ENCODE measurements at places on chromosomes 4 and X.

DNA sequence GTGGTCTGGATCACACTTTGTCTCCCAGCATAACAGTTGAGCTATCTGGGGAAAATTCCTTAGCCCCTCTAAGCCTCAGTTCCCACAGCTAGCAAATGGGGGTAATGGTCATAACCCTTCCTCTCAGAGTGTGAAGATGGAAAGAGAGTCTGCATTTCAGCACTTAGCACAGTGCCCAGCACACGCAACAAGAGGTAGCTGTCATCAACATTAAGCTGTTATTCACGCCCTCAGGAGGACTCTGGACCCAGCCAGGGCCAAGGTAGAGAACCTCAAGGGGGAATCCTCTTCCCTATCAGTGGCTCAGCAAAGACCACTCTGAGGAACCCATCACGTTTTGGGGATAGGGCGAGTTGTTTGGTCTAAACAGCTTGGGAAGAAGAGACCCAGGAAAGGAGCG lies 258.6 kb downstream of the FBXW7 start:
- H3K4me3 ChIP-seq, result no peak overlapping the region

DNA sequence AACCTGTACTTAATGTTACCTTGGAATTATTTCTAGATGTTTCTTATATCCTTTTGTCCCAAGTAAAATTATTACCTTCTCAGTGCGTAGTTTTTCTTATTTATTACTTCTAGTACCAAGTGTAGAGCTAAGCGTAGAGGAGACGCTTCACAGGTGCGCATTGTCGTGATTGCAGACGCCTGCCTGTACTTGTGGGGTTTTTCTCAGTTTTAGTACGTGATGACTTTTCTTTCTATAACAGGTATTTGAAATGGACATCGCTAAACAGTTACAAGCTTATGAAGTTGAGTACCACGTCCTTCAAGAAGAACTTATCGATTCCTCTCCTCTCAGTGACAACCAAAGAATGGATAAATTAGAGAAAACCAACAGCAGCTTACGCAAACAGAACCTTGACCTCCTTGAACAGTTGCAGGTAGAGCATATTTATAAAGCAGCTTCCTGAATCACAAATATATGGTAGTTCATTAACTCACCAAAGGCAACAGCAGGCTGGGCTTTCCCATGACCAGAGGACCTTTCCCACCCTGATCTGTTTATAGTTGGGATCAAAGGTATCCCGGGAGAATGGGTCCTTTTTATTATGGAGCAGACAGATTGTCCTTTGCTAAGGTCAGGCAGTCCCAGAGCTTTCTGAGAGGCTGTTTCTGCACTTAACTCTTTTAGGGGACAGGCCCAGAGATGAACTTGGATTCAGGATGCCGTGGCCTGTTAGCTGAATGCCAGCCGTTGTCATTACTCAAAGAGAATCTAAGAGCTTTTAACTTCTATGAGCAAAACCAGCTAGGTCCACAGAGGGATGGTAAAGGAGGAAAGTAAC lies 172.9 kb downstream of the PTTG2 start:
- peaks cover 55% of the 10 kb centered on the region for H3K36me3 ChIP-seq
- no peak overlapping the region for H3K27ac ChIP-seq
- no peak for DNase-seq
- H3K4me1 ChIP-seq, result peaks cover 61% of the 10 kb centered on the region

- DNase-seq, result no peak
- H3K4me3 ChIP-seq, result no peak overlapping the region
- H3K27me3 ChIP-seq, result no peaks in the 10 kb centered on the region
- H3K27ac ChIP-seq, result no peak overlapping the region
- peaks cover 26% of the 10 kb centered on the region for H3K4me1 ChIP-seq
These were observed 153.0 kb upstream of the TENM3 start for GRCh38 chr4:182090186-182090585.

DNA sequence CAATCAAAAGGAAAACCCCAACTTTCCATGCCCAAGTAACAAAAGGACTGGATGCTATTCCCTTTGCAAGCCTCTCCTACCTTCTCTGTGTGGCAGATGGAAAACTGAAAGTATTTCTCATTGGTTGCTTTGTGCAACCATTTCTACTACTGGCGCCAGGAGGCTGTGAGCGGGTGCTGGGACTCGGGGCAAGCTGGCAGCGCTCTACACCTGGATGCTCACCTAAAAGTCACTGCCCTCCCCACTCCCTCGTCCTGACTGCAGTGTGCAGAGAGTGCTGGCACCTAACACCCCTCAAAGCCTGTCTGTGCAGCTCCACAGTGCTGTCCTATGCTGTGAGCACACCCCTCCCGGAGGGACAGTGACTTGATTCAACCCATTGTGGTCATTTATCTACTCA lies 54.2 kb upstream of the STS start:
- H3K27ac ChIP-seq, result no peak overlapping the region
- H3K4me1 ChIP-seq, result peaks cover 9% of the 10 kb centered on the region

GRCh38 chrX:131677655-131678628 lies 134.1 kb downstream of the OR13H1 start:
- H3K36me3 ChIP-seq, result no peaks in the 10 kb centered on the region
- H3K4me3 ChIP-seq, result no peak overlapping the region
- no peak for DNase-seq
- no peak overlapping the region for H3K27ac ChIP-seq
- no peaks in the 10 kb centered on the region for H3K27me3 ChIP-seq
- H3K4me1 ChIP-seq, result peaks cover 13% of the 10 kb centered on the region

- H3K27me3 ChIP-seq, result peaks cover 7% of the 10 kb centered on the region
- H3K4me1 ChIP-seq, result peaks cover 29% of the 10 kb centered on the region
- DNase-seq, result no peak
- no peak overlapping the region for H3K27ac ChIP-seq
- peaks cover 22% of the 10 kb centered on the region for H3K36me3 ChIP-seq
These were observed 20.8 kb downstream of the SH3BP2 start for GRCh38 chr4:2813446-2814405.

DNA sequence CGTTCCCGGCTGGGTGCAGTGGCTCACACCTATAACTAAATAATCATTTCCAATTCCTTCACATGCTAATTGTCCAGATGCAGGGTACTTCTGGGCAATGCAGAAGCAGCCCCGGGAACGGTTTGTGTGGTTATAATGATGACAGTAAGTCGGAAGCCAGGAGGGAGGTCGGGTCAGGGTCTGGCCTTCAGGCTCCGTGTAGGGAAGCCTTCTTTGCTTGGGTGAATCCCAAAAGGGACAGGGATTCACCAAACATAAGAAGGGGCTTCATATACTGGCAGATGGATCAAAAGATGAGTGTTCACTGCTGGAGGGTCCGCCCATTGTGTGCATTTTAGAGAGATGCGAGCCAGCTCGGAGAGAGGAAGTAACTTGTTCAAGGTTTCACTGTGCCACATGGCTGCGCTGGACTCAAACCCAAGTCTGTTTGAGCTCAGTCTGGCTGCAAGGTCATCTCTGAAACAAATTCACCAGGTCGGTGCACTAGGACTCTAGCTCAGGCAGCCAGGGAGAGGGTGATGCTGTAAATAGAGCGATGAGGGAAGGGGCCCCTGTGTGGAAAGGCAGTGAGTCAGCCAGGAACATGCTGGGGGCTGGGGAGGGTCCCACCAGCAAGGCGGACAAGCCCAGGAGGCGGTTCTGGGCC lies 4.8 kb upstream of the KIAA0232 start:
- peaks cover 7% of the 10 kb centered on the region for H3K4me1 ChIP-seq
- H3K27me3 ChIP-seq, result peaks cover 34% of the 10 kb centered on the region
- no peak for DNase-seq
- no peaks in the 10 kb centered on the region for H3K36me3 ChIP-seq
- H3K4me3 ChIP-seq, result no peak overlapping the region

- H3K4me1 ChIP-seq, result no peaks in the 10 kb centered on the region
- H3K36me3 ChIP-seq, result no peaks in the 10 kb centered on the region
- DNase-seq, result no peak
- H3K27ac ChIP-seq, result no peak overlapping the region
- peaks cover 7% of the 10 kb centered on the region for H3K27me3 ChIP-seq
These were observed 76.3 kb downstream of the STK32B start for GRCh38 chr4:5127556-5127955.

GRCh38 chr4:77336411-77337142 lies 179.6 kb downstream of the CCNG2 start:
- peaks cover 9% of the 10 kb centered on the region for H3K36me3 ChIP-seq
- H3K4me3 ChIP-seq, result no peak overlapping the region
- no peaks in the 10 kb centered on the region for H3K27me3 ChIP-seq
- no peaks in the 10 kb centered on the region for H3K4me1 ChIP-seq

DNA sequence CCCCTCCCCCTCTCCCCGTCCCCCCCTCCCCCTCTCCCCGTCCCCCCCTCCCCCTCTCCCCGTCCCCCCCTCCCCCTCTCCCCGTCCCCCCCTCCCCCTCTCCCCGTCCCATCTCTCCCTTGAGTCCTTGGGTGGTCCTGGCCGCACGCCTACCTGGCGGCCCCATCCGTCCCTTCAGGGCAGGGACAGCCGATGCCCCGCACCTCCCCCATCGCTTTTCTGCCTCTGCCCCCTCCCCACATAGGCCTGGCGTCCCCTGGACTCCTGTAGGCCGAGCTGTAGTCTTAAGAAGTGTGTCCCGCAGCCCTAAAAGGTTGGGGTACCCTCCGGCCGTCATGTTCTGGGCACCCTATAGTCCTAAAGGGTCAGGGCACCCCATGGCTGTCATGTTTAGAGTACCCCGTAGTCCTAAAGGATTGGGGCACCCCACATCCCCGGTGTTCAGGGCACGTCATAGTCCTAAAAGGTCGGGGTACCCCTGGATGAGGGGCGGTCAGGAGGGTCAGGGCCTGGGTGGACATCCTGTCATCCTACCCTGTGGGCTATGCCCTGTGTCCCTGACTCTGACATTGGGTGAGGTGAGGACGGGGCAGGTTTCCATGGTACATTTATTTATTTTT lies 10.8 kb upstream of the GTPBP6 start:
- no peak for DNase-seq
- H3K4me3 ChIP-seq, result no peak overlapping the region
- H3K4me1 ChIP-seq, result no peaks in the 10 kb centered on the region
- H3K27me3 ChIP-seq, result 0 out of 2 replicates have a peak, but pooled peaks cover 1% of the 10 kb centered on the region
- no peaks in the 10 kb centered on the region for H3K36me3 ChIP-seq

DNA sequence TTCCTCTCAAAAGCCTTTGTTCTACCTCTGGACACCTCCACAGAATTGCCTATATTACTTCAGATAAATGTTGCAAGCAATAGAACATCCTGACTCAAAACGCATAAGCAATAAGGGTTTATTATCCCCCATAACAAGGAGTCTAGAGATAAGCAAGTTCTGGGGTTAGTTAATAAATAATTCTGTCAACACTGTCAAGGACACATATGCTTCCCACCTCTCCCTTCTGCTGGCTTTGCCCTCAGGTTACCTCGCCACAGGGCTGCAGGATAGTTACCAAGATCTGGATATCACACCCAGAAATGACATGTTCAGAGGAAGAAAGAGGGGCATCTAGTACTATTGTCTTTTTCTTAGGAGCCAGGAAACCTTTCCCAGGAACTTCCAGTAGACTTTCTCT lies 14.0 kb upstream of the DUSP21 start:
- no peaks in the 10 kb centered on the region for H3K36me3 ChIP-seq
- no peaks in the 10 kb centered on the region for H3K27me3 ChIP-seq
- H3K4me3 ChIP-seq, result no peak overlapping the region

DNA sequence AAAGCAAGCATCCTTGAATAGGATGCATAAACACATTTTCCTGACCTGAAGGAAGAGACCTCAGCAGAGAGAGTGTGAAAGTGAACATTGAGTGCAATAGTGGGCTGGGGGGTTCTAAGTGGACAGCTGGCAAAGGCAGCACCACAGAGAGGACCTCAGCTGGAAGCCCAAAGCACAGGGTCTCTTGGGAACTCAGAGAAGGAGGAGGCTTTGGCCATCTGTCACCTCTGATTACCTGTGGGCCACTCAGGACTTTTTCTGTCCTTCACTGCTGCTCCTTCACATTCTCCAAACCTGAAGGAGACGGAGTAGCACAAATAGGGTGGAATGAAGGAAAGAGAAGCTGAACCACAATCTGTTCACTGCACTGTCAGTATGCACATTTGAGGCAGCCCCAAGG lies 37.9 kb upstream of the FAT4 start:
- H3K36me3 ChIP-seq, result no peaks in the 10 kb centered on the region
- H3K27ac ChIP-seq, result no peak overlapping the region
- H3K27me3 ChIP-seq, result 0 out of 2 replicates have a peak, but pooled peaks cover 1% of the 10 kb centered on the region
- no peak for DNase-seq

DNA sequence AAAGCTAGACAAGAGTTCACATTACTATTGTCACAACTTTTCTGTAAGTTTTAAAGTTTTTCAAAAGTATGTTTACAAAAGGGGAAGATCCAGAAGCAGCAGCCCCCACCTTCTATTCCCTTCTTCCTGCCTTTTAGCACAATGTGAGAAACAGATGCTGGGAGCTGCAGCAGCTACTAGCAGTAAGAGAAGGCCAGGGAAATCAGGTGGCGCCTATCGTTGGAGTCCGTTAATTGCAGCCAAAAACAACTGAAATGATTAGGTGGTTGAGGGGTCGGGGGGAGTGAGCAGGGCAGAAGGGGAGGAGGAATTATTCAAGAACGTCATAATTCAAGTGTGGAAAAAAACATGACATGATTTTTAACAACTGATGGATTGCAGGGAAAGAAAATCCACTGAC lies 27.4 kb downstream of the FRYL start:
- peaks cover 44% of the 10 kb centered on the region for H3K4me1 ChIP-seq
- DNase-seq, result no peak
- no peak overlapping the region for H3K4me3 ChIP-seq
- no peaks in the 10 kb centered on the region for H3K27me3 ChIP-seq

All from HFFc6 (cell line).